ENCODE measurements at places on chromosomes 2 and 18. TPM values are rescaled to one million over a fixed set of nuclear protein-coding genes. Genes with fewer than 3 reads are reported as not detected.

GRCh38 chr2:7191932-7192331 is 274.7 kb downstream of the RNF144A start:
- peak; percentile 53 for DNase-seq

GRCh38 chr2:10348891-10349290 is 46.2 kb downstream of the HPCAL1 start:
- DNase-seq, result no peak

DNA sequence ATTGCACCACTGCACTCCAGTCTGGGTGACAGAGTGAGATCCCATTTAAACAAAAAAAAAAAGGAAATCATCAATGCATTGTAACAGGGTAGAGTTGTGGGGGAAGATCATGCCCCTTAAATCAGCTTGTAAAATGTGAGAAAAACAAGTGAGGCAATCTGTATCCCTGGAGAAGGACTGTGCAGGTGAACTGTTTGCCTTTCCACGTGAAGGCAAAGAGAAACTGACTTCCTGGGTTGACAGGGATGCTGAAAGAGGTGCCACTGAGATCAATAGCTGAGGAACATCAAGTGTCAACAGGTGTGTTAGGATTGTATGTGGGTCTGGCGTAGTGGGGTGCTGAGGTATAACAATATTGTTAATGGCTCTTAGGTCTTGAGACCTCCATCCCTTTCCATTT is 48.3 kb downstream of the CERS6 start:
- no peak for DNase-seq

B3GNT7 gene
- 1.4 TPM for total RNA-seq

IL1RL1 gene
- 8.7 TPM for total RNA-seq

- no peak for DNase-seq
Observed at GRCh38 chr2:238286987-238287736, 1.2 kb downstream of the PER2 start.

DNA sequence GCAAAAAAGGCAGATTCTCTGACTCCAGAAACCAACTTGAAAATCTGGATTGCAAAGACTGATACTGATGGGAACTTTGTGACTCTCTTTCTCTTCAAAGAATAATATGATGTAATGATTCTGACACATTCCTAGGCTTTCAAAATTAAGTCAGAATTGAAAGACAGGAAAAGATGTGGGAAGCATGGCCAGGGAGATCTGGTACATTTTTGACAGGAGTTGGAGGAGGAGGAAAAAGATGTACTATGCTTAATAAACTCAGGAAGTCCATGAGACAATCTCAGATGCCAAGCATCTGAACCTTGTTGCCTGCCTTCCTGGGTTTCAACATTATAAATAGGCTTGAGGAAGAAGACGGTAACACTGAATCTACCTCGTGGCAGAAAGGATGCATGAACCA is 34.2 kb downstream of the KLF7 start:
- DNase-seq, result no peak

- no peak for DNase-seq
Observed at GRCh38 chr2:40279482-40279881, 172.4 kb downstream of the SLC8A1 start.

DNA sequence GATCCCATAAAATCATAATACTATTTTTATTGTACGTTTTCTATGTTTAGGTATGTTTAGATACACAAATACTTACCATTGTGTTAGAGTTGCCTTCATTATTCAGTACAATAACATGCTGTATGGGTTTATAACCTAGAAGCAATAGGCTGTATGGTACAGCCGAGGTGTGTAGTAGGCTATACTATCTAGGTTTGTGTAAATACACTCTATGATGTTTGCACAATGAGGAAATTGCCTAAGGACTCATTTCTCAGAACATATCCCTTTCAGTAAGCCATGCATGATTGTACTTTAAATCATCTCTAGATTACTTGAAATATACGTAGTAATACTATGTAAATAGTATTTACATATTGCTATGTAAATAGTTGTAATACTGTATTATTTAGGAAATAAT is 156.7 kb downstream of the CDCA7 start:
- no peak for DNase-seq

GRCh38 chr2:48510329-48510728 is 19.6 kb upstream of the STON1 start:
- no peak for DNase-seq

DNA sequence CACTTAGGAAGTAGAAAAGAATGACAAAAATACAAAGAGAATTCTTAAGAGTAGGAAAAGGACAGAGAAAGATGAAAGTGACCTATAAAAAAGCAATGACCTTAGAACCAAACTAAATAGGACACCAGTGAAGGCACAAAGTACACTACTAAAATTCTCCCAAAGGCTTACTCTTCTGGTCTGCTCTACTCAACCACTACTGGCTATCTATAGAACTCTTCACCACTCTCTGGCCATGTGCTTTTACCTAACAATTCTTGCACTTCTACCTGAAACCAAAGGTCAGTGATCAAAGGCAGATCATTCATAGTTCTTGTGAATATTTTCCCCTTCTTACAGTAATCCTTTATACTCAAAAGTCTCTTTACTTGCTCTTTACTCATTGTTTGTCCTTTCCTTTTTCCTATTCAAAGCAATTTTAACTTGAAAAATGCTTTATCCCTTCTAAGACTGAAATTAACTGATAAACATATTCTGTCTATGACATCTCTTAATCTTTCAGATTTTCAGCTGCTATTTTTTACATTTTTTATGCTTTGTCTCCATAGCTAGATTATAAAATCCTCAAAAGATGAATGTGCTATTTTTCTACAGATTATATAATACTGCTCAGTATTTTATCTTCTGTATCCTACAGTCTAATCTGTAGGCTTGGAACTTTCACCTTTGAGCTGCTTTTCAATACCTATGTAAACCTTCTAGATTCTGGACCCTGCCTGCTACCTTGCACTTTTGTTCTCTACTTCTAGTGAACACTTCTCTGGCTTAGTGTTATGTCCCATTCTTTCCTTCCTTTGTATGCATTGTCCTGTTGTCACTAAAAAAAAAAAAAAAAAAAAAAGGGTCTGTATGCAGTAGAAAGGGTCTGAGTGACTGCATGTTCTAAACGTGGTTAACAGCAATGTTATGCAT is 64.6 kb downstream of the NCKAP1 start:
- DNase-seq, result no peak

RAD51AP2 gene
- 0.20 TPM for total RNA-seq

GRCh38 chr2:134648586-134648985 is 70.2 kb downstream of the TMEM163 start:
- no peak for DNase-seq

LYG2 gene
- 16.5 TPM for total RNA-seq

- DNase-seq, result peak; percentile 34
Observed at GRCh38 chr2:230870544-230871360, 6.0 kb downstream of the ITM2C start.

DNA sequence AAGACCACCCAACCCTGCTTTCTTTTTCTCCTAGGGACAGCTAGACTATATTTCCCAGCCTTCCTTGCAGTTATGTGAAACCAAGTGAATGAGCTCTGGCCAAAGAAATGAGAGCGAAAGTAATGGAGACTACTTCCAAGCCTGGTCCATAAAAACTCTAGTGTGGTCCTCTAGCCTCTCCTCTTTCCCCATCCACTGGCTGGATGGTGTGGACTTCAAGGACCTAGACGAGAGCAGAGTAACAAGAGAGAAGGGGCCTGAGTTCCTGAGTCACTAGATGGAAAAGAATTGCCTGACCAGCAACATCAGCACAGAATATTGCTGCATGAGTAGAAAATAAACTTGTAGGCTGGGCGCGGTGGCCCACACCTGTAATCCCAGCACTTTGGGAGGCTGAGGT is 2.9 kb upstream of the TMSB10 start:
- DNase-seq, result no peak

AQP12B gene
- total RNA-seq, result not detected

DNA sequence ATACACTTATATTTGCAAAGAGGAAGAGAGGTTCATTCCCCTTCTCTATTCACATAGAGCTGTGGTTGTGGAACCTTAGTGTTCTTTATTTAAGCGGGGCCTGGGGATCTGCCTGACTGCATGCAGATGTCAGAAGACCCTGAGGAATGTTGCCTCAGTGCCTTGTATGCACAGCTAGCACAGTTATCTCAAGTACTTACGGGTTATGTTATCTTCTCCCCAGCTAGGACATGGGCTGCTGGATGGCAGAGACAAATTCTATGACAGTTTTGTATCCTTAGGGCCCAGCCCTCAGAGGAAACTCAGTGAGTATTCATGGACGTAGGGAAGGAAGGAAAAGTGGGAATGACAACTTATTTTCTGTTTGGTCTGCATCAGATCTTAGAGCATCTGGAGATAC is 37.7 kb upstream of the RTN4 start:
- DNase-seq, result peak; percentile 81

GRCh38 chr2:150944315-150944714 is 317.3 kb downstream of the RBM43 start:
- DNase-seq, result no peak

DNAH7 gene
- total RNA-seq, result 2.0 TPM

MIB1 gene
- total RNA-seq, result 48.1 TPM

DNA sequence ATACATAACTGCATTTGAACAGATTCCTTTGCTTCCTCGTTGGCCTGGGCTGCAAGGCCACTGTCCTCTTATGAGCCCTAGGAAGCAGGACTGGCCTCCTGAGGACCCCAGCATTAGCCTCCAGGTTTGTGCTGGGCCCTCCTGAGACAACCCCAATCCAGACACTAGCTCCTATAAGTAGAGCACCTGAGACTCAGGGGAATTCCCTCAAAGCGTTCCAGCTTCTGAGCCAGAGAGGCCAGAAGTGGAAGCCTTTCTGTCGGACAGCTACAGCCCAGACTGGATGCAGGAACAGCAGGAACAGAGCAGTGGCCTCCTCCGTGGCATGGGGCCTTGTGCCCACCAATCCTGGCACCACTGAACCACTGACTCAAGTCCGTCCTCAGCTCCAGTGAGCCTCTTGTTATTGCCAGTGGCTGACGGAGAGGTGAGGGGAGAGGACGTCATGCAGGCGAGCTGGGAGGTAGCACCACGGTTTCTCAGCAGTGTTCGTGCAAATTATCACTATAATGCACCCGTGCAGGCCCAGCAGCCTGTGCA is 67.2 kb downstream of the NPAS2 start:
- DNase-seq, result no peak

TCF23 gene
- total RNA-seq, result 0.20 TPM

- no peak for DNase-seq
Observed at GRCh38 chr2:86633155-86633651, 9.5 kb upstream of the RNF103 start.

- DNase-seq, result no peak
Observed at GRCh38 chr2:191607096-191607495, 70.8 kb upstream of the NABP1 start.

DNA sequence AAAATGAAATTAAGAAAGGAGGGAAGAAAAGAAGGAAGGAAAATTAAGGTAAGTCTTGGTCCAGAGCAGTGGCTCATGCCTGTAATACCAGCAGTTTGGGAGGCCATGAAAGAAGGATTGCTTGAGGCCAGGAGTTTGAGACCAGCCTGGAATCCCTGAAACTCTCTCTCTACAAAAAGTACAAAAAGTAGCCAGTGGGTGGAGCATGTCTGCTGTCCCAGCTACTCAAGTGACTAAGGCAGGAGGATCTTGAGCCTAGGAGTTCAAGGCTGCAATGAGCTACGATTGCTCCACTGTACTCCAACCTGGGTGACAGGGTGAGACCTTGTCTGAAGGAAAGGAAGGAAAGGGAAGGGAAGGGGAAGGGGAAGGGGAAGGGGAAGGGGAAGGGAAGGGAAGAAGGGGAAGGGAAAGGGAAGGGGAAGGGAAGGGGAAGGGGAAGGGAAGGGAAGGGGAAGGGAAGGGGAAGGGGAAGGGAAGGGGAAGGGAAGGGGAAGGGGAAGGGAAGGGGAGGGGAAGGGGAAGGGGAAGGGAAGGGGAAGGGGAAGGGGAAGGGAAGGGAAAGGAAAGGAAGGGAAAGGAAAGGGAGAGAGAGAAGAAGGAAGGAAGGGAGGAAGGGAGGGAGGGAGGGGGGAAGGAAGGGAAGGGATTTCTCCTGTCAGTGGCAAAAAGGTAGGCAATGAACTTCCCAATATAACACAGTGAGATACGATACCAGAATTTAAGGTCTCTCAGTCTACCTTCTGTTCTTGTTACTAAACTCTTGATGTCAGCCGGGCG is 412.8 kb downstream of the CMPK2 start:
- no peak for DNase-seq

WDR35 gene
- total RNA-seq, result 14.7 TPM

GRCh38 chr2:219662566-219662965 is 35.1 kb downstream of the SLC4A3 start:
- no peak for DNase-seq

- DNase-seq, result no peak
Observed at GRCh38 chr2:37708146-37708545, 36.7 kb upstream of the CDC42EP3 start.

TUBB8B gene
- not detected for total RNA-seq

CTAGE1 gene
- total RNA-seq, result not detected

DNA sequence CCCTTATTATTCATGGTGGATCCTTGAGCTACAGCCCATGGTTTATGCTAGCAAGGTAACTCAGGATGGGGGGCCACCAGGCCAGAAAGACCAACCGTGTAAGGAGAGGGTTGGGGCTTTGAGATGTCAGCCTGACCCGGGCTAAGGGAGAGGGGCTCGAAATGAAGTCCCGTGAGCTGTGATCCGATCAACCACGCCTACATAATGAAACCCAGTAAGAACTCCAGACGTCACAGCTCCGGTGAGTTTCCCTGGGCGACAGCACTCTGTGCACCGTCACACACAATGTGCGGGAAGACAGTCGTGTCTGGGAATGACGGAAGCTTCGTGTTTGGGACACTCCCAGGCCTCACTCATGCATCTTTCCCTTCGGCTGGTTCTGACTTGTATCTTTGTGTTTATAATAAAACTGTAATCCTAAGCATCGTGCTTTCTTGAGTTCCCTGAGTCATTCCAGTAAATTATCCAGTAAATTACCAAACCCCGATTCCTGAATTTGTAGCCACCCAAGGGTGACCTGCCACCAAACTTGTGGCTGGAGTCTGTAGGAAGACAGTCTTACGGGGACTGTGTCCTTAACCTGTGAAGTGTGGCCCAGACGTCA is 44.2 kb downstream of the CYP27C1 start:
- peak; percentile 84 for DNase-seq
